ENCODE measurements at places on chromosomes 16 and 17.
A peak's percentile ranks its signal among the peaks of the same experiment; 100 is the strongest.

GRCh38 chr16:77500934-77501664, 66.3 kb upstream of the ADAMTS18 start:
- DNase-seq = no peak

GRCh38 chr17:14209215-14209614, 27.4 kb downstream of the CDRT15 start:
- DNase-seq = no peak

GRCh38 chr17:8001976-8002720, at the start of gene GUCY2D:
TSS of gene GUCY2D (plus strand) at chr17:8002615. CDS start at chr17:8003048, 433 bp downstream.
- no peak for DNase-seq

GRCh38 chr17:71828182-71828596, 292.6 kb upstream of the SOX9 start:
- no peak for DNase-seq

DNA sequence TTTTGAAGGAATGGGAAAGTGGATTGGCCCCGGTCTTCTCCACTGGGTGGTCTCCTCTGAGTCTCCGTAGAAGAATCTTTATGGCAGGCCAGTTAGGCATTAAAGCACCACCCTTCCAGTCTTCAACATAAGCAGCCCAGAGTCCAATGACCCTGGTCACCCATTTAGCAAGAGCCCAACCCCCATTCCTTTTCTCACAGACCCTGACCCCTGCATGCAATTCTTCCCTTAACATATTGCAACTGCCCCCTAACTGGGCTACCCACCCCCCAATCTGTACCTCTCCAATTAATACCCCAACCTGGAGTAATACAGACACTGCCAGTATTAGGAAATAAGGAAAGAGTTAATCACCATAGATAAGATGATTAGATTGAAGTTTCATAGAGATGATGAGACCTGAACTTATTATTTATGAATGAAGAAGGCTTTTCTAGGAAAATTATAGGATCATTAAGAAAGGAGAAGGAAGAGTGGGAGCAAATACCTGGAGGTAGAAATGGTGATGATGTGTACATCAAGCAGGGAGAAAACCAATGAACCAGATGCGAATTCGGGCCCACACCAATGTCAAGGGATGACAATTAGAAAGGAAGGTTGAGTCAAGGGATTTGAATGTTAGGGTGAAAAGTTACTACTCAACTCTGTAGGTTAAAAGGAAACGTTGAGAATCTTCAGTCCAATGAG, 2.4 kb downstream of the CCL2 start:
- no peak for DNase-seq

DNA sequence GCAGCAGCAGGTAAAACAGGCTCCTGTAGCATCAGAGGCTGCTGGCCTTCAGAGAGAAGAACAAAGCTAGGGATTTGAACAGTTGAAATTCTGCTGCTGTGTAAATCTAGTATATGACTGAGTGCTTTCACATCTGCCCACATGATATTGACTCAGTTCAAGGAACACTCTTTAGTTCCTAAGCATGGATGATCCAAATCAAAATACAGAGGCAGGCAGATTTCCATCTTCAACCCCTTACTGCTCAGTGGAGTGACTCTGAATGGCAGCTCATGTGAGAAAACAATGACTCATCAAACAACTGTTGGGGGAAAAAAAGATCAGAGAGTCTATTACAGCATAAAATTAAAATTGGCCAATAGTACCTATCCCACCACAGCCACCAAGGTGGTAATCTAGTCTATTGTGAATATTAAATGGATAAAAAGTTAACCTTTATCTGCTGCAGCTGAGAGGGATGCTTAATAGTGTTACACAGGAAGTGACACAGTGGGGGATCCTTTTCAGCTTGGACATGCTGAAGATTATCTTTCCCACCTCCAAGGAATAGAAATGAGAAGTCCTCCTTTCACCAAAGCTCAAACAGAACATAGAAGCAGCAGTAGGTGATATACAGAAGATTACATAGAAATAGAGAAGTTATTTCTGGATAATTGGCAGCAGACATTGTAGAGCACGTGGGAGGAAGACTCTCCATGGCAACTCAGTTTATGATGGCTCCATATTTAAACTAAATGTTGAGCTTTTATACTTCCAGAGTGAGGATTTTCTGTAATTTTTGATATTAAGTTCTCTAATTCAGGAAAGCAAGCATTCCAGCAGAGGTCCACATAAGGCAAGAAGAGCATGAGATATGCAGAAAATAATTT, 239.7 kb upstream of the ERCC4 start:
- DNase-seq = no peak

DNA sequence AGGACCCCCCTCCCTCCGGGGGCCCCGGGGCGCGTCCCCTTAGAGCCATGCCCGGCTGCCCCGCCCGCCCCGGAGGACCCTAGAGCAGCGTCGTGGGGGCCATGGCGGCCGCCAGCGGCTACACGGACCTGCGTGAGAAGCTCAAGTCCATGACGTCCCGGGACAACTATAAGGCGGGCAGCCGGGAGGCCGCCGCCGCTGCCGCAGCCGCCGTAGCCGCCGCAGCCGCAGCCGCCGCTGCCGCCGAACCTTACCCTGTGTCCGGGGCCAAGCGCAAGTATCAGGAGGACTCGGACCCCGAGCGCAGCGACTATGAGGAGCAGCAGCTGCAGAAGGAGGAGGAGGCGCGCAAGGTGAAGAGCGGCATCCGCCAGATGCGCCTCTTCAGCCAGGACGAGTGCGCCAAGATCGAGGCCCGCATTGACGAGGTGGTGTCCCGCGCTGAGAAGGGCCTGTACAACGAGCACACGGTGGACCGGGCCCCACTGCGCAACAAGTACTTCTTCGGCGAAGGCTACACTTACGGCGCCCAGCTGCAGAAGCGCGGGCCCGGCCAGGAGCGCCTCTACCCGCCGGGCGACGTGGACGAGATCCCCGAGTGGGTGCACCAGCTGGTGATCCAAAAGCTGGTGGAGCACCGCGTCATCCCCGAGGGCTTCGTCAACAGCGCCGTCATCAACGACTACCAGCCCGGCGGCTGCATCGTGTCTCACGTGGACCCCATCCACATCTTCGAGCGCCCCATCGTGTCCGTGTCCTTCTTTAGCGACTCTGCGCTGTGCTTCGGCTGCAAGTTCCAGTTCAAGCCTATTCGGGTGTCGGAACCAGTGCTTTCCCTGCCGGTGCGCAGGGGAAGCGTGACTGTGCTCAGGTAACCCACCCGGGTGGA, 759 bp downstream of the ALKBH5 start:
- DNase-seq = no peak

DNA sequence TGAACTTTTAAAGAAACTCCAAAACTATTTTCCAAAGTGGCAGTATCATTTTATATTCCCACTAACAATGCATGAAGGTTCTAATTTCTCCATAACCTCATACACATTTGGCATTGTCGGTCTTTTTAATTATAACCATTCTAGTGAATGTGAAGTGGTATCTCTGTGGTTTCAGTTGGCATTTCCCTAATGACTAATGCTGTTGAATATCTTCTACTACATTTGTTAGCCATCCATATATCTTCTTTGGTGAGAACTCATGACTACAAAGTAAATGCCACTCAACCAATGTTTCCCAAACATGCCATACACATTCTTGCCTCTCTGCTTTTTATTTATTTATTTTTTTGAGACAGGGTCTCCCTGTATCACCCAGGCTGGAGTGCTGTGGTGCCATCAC, 31.7 kb upstream of the TAOK1 start:
- no peak for DNase-seq

- no peak for DNase-seq
These were observed 47.4 kb downstream of the PKD1L3 start for GRCh38 chr16:71952825-71953224.

GRCh38 chr16:73199214-73199613, 151.3 kb upstream of the ZFHX3 start:
- DNase-seq = no peak

DNA sequence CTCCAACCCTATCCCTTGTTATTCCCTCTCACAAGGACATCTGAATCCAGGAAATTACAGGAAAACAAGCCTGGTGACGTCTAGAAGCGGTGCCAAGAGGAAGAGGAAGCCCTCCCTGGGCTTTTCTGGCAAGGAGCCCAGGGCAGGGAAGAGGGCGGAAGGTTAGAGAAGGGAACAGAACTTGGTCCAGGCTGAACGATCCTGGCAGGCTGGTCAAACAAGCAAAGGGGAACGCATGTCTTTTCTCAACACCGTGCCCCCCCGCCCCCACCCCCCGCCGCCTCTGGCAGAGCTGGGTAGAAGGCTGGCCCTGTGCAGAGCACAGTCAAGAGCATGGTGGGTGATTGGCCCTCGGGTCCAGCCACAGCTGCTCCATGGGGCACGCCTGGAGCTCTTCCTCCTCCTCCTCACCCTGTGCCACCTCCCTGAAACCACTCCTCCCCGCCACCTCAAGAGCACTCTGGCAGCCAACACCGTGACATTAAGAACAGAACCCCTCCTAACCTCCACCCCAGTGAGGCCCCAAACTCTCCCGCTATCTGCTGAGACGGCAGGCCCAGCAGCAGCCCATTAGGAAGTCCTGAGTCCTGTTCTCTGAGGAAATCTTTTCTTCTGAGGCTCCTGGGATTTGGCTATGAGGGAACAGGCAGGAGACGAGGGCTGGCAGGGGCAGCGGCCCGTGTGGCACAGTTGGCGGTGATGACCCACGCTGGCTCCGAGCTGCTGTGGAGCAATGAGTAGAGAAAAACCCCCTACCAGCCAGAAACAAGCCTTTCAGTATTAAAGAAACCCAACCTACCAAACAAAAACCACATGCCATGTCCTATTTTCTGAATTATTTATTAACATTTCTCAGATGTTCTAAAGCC, 7.3 kb downstream of the C16orf86 start:
- DNase-seq = peak; percentile 78

- no peak for DNase-seq
These were observed 138.2 kb downstream of the CMIP start for GRCh38 chr16:81582655-81583441.

DNA sequence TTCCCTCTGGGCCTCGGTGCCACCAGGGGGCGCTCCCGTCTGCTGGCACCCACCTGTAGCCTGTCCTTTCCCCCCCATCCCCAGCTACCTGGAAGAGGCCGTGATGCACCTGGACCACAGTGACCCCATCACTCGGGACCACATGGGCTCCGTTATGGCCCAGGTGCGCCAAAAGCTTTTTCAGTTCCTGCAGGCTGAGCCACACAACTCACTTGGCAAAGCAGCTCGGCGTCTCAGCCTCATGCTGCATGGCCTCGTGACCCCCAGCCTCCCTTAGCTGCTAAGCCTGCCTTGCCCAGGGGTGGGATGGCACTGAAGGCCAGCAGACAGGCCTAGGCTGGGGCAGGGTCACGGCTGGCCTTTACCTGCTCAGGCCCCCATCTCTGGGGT, 818 bp upstream of the NRN1L start:
- peak; percentile 26 for DNase-seq

- no peak for DNase-seq
These were observed 7.4 kb upstream of the CIAO3 start for GRCh38 chr16:747978-748746.

DNA sequence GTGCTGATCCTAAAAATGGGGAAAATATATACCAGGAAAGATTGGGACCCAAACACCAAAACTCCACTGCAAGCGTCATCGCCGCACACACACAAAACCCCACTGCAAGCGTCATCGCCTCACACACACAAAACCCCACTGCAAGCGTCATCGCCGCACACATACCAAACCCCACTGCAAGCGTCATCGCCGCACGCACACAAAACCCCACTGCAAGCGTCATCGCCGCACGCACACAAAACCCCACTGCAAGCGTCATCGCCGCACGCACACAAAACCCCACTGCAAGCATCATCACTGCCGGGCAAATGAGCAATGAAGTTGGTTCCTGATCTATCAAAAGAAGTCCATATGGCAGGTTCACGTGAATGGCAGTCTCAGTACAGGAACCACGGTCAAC, 144.4 kb downstream of the SLC39A11 start:
- DNase-seq = no peak

GRCh38 chr16:3060339-3061127, 4.9 kb upstream of the IL32 start:
- no peak for DNase-seq

GRCh38 chr17:72977771-72978417, 114.6 kb downstream of the SLC39A11 start:
- no peak for DNase-seq

- DNase-seq = no peak
These were observed 5.7 kb upstream of the PHAF1 start for GRCh38 chr16:67104061-67104460.

- DNase-seq = no peak
These were observed 12.2 kb upstream of the TERF2 start for GRCh38 chr16:69397821-69398521.

DNA sequence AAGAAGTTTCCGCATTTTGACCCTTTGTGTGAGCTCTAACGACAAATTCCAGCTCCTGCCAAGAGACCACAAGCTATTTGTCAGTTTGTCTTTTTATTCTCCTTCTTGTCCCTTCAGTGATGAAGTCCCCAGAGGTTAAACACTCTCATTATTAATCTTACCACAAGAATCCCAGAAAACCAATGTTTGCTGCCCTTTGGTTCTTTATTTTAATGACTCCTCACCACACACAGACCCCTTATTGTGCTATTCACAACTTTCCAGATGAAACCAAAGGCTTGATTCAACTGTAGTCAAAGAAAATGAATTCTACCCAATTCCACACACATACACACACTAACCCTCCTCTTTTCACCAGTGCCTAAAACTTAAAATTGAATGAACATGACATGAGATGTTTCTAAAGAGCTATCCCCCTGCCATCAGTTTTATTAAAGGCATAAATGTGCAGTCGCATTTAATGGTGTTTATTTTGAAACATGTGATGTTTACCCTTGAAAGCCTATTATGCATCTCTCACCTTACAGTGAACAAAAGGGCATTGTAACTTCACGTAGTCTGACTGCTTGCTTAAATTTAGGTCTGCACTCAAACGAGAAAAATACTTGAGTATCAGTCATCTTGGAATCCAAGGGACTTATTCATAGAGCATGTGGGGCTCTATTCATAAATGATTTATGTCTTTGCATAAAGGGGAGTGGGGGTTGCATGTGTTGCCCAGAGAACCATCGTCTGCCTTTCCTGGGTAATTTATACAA, 44.1 kb downstream of the PCTP start:
- DNase-seq = peak; percentile 54

DNA sequence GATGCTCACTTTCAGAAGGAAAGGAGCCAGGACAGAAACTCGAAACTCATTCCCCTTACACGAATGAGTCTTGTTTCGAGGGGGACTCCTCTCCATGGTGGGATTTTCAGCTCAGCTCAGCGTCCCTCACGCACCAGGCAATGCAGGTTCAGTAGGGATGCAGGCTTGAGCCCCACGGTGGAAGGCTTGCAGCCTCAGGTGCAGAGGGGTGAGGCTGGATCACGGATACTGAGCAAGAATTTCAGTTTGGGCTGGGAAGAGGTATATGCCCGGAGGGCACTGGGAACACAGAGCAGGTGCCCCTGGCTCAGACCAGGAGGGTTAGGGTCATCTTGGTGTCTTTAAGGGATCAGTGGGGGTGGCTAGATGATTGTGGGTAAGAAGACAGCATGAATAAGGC, 344.9 kb upstream of the TNRC6C start:
- DNase-seq = no peak

Measured in NCI-H510A treated with DMSO at 0.1 percent for 48 hours (cell line).